Stimulated activated naive CD4-positive, alpha-beta T cell treated with Interleukin-2 at 50 U/mL for 16 hours (primary cell): ENCODE measurements at places on chromosomes 6 and 20.

DNA sequence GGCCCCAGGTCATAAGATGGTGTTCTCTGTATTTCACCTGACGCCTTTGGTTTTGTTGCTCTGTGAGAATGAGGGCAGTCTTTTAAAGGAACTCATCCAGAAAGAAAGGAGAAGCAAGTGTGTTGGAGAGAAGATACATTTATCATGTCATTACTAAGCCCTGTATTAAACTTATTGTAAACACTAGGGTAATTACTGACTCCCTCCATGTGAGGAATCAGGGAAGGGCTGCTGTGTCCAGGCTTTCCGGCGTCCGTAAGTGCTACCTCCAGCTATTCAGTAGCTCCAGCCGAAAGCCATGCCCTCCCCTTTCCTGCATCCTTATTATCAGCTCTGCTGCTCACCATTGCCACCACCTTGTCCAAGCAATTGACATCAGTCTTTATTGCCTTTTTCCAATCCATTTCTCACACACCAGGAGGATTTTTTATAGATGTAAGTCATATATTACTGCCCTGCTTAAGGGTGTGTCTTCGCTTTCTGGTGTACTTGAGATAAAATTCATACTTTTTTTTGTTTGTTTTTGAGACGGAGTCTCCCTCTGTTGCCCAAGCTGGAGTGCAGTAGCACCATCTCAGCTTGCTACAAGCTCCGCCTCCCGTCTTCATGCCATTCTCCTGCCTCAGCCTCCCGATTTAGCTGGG lies 94.7 kb downstream of the RPP40 start:
- no peak for DNase-seq

- no peak for DNase-seq
Measured at GRCh38 chr6:147530132-147531060, 21.9 kb downstream of the SAMD5 start.

DNA sequence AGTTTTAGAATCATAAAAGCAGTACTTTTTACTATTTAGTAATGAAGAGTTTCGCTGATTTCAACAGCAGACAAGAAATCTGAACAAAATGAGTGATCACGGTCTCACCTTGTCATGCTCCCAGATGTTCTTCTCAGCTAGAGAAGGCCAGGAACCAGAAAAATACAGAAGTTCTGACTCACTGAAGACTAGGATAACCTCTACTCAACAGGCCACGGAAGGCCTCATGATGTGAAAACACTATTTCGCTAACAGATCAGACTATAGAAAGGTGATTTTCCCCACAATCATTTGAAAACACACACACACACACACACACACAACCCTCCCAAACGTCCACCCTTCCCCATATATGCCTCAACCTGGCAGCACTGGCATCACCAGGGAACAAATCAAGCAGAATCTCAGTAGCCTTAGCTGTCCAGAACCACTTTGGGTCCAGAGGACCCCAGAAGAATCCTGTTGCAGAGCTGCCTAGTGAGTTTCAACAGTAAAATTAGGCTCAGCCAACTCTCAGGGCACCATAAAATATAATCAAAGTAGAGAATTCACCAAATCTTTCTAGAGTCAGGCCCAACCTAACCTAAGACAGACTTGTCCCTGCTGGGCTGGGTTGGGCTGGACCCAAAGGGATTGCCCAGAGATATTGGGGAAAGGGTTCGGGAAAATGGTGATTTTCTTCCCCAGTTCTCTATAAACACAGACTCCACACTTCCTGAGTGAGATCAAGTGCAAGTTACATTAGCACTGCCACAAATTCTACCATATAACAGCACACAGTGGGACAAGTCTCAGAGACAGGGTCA lies 7.9 kb downstream of the EXOC2 start:
- peak; percentile 21 for DNase-seq

- DNase-seq, result no peak
Measured at GRCh38 chr6:26468829-26469228, 11.1 kb downstream of the BTN2A1 start.

GRCh38 chr6:165206798-165207197 lies 102.6 kb downstream of the C6orf118 start:
- no peak for DNase-seq
